ENCODE measurements at places on chromosomes 1 and 21.

DNA sequence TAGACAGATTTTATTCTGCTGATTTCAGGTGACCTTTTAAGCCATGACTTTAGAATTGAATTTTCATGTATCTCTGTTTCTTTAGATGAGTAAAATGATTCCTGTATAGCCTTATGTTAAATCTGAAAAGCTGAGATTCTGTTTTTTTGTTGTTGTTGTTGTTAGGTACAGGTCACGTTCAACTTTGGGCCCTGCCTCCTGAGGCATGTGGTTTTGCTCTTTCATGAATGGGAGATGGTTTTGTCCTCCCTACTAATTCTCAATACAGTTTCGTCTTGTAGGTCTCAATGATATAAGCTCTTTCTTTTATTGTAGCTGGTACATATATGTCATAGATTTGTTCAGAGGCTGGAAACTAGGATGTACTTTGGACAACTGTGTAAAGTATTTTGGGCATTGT is 79.6 kb downstream of the CDC14A start:
- no peak for DNase-seq

GRCh38 chr21:42062236-42063022 is 8.7 kb upstream of the UMODL1 start:
- peak; percentile 92 for DNase-seq

GRCh38 chr1:226820941-226821718 is 49.3 kb upstream of the PSEN2 start:
- DNase-seq, result no peak

DNA sequence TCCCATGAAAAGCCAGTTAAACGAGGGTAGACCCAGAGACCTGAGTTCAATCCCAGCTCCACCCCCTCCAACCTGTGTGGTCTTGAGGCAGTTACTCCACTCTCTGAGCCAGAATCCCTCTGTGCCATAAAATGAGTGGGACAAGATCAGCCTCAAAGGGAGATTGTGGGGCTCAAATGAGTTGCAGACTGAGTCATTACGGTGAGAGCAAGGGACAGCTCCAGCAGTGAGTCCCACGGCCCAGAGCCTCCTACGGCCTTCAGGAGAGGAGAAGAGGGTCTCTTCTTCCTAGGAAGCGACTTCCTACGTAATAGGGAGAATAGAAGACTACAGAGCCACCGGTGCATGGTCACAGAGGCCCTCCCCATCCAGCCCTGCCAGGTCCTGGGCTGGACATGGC is 6.7 kb upstream of the CAMK2N1 start:
- no peak for DNase-seq

DNA sequence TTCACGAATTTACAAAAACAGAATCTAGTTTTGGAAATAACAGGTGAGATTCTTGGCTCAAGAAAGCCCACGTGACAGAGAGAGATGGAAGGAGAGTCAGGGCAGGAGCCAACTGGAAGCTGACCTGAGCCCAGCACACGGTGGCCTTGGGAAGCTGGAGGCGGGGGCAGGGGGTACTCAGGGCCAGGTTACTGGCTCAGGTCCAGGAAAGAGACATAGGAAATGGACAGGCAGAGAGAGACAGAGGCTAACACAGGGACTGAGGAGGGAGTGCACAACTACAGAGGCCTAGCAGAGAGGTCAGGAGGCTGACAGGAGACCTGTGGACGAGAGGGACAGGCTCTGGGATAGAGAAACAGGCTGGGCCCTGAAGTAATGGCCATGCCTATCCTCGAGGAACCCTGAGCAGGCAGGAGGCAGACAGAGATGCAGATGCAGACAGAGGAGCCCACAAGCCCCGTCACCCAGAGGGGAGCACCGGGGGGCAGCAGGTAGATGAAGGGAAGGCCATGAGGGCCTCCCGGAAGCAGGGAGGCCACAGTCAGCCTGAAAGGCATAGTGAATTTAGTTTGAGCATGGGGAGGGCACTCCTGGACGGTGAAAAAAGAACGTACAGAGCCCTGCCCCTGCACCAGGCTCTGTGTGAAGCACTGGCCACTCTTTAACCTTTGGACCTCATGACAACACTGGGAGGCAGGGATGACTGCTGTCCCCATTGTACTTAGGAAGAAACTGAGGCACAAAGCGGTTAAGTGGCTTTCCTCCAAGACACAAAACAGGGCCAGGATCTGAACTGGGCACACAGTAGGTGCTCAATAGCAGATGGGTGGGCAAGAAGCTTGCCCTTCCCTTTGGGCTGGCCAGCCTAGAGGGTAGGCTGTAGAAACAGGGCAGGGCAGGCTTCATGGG is 230.1 kb downstream of the TRABD2B start:
- no peak for DNase-seq

- DNase-seq, result no peak
These were observed 21.9 kb downstream of the NIBAN1 start for GRCh38 chr1:184952428-184952827.

GRCh38 chr1:232538224-232538942 is 91.5 kb downstream of the SIPA1L2 start:
- no peak for DNase-seq

GRCh38 chr1:231729544-231729943 is 103.0 kb downstream of the DISC1 start:
- DNase-seq, result no peak

DNA sequence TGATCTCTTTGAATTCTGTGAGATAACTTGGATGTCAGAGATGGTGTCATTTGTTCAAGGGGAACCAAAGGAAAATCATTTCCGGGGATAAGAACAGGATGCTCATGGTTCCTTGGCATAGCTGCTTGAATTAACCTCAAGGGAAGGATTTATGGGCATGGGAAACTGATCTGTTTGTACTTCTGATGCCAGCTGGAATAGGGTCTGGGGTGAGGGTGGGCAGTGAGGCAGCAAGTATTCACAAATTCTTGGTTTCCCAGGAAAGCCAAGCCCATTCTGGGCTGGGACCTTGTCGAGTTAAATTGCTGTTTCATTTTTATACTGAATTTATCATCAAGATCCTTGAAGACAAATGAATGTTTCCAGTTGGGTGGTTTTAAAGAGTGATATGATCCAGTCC is 14.1 kb downstream of the INTS3 start:
- DNase-seq, result no peak

DNA sequence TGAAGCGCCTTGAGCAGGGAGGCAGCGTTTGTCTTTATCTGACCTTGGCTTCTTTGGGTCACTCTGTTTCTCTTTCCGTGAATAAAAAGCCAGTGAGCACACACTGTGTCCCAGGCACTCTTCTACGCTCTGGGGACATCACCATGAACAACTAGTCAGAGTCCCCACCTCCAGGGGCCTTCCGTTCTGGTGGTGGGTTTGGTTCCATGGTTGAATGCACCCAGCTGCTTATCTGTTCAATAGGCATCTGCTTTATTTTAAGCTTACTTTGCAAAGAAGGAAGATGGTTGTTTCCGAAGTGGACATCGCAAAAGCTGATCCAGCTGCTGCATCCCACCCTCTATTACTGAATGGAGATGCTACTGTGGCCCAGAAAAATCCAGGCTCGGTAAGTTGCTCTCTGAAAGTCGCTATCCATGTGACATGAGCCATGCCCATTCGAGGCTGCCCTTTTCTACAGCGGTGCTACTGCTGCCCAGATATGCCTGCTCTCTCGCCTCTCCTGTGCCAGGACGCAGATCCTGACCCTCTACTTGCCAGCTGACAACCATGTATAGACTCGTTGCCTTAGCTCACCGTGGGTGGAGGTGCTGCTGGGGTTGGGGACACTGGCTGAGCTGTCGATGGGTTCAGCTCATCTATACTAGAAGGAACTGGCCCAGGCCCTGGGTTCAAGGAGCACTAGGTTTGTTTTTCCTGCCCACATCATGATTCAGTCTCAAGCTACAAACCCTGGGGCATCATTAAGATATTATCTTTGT is 5.9 kb downstream of the MX1 start:
- DNase-seq, result peak; percentile 54

GRCh38 chr1:25031966-25032667 is 102.0 kb upstream of the RUNX3 start:
- peak; percentile 82 for DNase-seq

DNA sequence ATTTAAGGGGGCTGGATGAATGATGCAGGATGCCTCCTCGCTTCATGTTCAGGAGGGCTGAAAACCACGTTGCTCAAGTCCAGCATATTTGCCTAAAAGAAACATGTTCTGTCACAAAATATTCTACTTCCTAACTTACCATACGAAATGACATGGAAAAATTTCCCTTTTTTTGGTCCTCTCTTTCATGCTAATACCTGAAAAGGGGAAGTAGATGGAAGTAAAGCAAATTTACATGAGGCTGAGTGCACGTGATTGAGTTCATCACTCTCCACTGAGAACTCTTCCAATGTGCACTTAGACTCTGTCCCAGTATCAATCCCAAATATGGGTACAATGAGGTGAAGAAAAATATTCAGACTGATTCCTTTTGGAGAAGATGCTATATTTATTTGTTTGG is 23.0 kb downstream of the XCL2 start:
- no peak for DNase-seq

- no peak for DNase-seq
These were observed 132.4 kb downstream of the SMYD2 start for GRCh38 chr1:214413315-214413714.

GRCh38 chr1:106678279-106679050 is 378.0 kb upstream of the PRMT6 start:
- no peak for DNase-seq

GRCh38 chr1:82160036-82160435 is 359.3 kb downstream of the ADGRL2 start:
- DNase-seq, result no peak

GRCh38 chr1:225479341-225479740 is 51.5 kb upstream of the LBR start:
- DNase-seq, result no peak

- DNase-seq, result no peak
These were observed 176.5 kb downstream of the VAV3 start for GRCh38 chr1:107788206-107789202.

DNA sequence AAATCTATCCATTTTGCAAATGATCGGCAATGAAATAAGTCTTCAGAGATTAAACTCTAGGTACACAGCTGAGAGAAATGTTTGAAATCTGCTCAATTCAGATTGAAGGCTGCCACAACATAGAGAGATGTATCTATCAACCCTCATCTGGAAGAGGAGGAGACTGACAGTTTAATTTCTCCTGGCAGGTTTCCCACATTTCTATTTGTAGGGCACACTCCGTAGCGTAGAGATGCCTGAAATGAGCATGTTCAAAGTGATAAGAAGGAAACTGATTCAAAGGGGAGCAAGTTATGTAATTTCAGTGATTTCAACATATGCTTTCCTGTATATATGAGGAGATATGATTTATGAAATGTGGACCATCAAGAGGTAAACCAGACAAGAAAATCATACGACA is 44.1 kb downstream of the NIBAN1 start:
- no peak for DNase-seq

DNA sequence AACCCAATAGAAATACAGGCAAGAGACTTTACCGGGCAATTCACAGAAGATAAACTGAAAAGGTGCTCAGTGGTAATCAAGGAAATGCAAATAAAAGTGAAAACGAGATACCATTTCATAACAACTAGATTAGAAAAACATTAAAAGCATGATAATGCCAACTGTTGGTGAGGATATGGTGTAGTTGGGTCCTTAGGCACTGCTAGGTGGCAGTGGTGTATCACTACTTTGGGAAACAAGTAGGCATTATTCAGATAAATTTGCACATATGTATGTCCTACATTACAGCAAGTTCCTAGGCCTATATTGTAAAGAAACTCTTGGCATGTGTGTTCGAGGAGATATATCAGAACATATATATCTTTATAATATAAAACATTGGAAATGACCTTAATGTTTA is 31.0 kb downstream of the AZIN2 start:
- no peak for DNase-seq

GRCh38 chr21:45223236-45224185 is 64.2 kb downstream of the POFUT2 start:
- DNase-seq, result no peak

DNA sequence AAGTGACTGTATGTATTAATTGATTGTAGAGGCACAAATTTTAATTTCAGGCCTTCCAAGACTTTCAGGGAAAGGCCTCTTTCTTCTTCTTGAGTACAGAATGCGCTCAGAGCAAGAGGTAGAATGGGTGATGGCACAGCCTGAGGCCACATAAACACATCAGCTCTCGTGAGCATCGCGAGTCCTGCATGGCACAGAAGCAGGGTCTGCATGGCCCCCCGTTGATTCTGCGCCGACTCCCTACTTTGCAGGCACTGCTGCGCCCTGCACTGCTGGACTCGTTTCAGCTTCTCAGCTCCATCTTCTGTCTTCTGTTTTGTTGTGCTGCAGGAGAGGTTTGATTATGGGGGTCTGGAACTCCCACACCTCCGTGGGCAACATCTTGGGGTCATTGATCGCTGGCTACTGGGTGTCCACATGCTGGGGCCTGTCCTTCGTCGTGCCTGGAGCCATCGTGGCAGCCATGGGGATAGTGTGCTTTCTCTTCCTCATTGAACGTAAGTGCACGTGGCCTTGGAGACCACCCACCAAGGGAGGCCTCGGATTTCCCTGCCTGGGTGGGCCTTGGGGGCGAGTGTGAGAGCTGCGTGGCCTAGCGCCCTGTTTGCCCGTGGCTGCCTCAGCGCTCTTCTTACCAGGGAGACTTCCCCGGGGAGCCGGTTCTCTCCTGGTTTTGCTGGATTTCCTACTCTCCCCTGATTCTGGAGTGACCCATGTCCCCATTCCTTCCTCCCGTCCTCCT is 29.6 kb downstream of the SLC37A1 start:
- DNase-seq, result no peak

DNA sequence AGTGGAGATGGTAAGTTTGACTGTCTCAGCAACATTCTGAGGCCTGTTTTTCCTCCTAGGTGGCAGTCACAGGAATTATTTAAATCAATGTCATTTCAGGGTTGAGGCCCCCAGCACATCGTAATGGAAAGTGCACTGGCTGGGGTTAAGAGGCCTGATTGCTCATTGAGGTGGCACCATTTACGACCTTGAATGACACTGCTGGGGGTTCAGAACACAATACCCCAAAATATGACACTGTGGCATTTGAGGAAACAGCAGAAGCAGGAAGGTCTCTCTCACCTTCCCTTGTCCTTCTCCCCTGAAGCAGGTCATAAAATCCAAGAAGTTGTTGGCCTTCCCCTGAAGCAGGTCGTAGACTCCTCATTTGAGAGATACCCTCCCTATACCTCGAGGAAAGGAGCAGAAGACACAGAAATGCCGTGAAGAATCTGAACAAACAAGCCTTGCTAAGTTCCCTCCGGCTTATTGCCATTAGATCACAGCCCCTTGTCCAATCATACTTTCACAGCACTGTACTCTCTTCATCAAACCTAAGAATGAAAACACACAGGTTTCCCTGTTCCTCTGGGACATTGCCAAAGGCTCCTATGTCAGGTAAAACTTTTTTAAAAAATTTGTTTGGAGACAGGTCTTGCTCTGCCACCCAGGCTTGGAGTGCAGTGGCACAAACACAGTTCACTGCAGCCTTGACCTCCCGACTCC is 71.3 kb downstream of the S1PR1 start:
- peak; percentile 47 for DNase-seq

DNA sequence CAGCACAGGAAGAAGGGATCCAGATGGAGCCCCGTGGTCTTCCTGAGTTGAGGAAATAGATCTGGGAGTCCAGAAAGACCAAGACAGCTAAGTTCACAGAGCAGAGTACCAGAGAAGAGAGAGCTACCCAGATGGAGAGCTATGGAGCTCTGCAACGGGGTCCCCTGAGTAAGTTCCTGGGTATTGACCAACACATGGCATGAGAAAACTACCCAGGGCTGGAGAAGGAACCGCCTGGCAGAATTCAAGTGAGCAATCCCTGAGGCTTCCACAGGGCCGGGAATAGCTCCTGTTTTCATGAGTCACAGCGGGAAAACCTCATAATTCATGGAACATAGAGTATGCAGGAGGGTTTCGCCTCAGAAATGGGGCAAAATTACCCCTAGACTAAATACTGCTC is 19.7 kb downstream of the STPG1 start:
- no peak for DNase-seq

Data from GM06990 (cell line).